ENCODE measurements at places on chromosomes 2 and 18.

DNA sequence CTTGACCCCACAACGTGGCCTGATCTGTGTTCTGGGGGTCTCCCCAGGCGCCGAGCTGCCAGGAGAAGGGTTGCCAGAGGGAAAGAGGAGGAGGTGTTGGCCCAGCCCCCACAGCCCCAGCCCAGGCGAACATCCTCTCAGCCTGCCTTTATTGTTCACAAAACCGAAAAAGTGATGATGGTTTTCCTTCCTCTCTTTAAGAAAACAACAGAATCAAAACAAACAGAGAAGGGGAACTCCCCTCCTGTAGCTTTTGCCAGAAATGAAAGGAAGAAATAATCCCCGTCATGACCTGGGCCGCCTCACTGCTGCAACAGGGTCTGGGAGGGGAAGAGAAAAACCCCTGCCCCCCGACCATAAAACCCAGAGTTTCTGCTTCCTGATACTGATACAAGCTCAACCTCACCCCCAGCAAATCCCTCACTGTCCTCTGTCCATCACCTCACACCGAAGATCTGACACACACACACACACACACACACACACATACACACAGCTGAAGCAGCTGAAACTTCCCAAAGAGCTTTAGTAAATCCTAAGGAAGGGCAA, 52.0 kb downstream of the ZFP36L2 start:
- DNase-seq: no peak
- no peak overlapping the region for H3K4me3 ChIP-seq
- H3K27ac ChIP-seq: no peak overlapping the region
- H3K36me3 ChIP-seq: no peaks in the 10 kb centered on the region

DNA sequence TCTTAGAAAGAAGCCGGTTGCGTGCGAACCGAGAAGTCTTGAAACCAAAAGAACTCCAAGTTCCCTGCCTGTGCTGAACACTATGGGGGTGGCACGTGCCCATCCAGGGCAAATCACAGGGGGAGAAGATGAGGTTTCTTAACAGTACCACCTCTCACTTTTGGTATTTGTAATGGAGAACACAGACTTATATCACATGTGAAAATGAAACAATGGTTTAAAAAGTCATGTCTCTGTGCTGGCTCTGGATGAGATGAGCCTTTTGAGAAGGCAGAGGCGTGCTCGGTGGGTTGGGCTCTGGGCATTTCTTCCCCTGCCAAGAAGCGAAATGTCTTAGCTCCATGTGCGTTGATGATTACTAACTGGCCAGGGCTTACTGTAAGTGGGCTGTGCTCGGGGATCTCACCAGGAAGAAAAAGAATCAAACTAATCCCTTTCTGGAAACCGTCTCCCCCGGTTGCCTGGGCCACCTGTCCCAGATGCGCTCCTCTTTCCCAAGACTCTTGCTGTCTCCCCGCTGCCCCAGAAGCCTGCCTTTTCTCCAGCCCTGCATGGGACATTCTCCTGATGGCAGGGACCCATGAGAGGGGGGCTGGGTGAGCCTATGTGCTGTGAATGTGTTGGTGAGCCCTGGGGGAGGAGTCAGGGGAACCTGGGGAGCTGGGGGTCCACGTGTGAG, 252.9 kb downstream of the PRKCE start:
- H3K27ac ChIP-seq: no peak overlapping the region
- H3K27me3 ChIP-seq: no peaks in the 10 kb centered on the region
- no peak for DNase-seq
- no peaks in the 10 kb centered on the region for H3K36me3 ChIP-seq

DNA sequence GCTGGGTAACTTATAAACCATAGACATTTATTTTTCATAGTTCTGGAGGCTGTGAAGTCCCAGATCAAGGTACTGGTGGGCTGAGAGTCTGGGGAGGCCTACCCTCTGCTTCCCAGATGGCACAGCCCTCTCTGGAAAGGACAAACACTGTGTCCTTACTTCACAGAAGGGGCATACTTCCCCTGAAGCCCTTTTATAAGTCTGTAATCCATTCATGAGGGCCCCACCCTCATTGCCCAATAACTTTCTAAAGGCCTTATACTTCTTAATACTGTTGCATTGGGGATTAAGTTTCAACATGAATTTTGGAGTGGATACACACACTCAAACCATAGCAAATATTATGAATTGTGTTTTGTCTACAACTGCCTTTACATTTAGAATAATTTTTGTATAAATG, 36.0 kb downstream of the ATIC start:
- H3K4me3 ChIP-seq: no peak overlapping the region
- H3K27me3 ChIP-seq: no peaks in the 10 kb centered on the region
- no peaks in the 10 kb centered on the region for H3K4me1 ChIP-seq
- no peak overlapping the region for H3K27ac ChIP-seq
- peaks cover 9% of the 10 kb centered on the region for H3K36me3 ChIP-seq
- DNase-seq: no peak

GRCh38 chr18:44826418-44827259, 146.0 kb downstream of the SETBP1 start:
- H3K27ac ChIP-seq: no peak overlapping the region
- H3K4me1 ChIP-seq: peaks cover 2% of the 10 kb centered on the region
- peak; percentile 62 for DNase-seq
- no peak overlapping the region for H3K4me3 ChIP-seq
- H3K27me3 ChIP-seq: no peaks in the 10 kb centered on the region

GRCh38 chr2:127705391-127706065, 4.2 kb downstream of the SFT2D3 start:
- no peak overlapping the region for H3K4me3 ChIP-seq
- H3K27me3 ChIP-seq: no peaks in the 10 kb centered on the region
- no peak for DNase-seq
- no peaks in the 10 kb centered on the region for H3K4me1 ChIP-seq

- no peak overlapping the region for H3K27ac ChIP-seq
- no peak for DNase-seq
- H3K27me3 ChIP-seq: peaks cover 19% of the 10 kb centered on the region
- no peaks in the 10 kb centered on the region for H3K4me1 ChIP-seq
- H3K36me3 ChIP-seq: no peaks in the 10 kb centered on the region
Measured at GRCh38 chr18:59691996-59692395, 5.2 kb downstream of the CCBE1 start.

- H3K36me3 ChIP-seq: no peaks in the 10 kb centered on the region
- no peak overlapping the region for H3K27ac ChIP-seq
- no peaks in the 10 kb centered on the region for H3K27me3 ChIP-seq
- no peaks in the 10 kb centered on the region for H3K4me1 ChIP-seq
Measured at GRCh38 chr2:169928463-169928864, 101.2 kb downstream of the UBR3 start.

DNA sequence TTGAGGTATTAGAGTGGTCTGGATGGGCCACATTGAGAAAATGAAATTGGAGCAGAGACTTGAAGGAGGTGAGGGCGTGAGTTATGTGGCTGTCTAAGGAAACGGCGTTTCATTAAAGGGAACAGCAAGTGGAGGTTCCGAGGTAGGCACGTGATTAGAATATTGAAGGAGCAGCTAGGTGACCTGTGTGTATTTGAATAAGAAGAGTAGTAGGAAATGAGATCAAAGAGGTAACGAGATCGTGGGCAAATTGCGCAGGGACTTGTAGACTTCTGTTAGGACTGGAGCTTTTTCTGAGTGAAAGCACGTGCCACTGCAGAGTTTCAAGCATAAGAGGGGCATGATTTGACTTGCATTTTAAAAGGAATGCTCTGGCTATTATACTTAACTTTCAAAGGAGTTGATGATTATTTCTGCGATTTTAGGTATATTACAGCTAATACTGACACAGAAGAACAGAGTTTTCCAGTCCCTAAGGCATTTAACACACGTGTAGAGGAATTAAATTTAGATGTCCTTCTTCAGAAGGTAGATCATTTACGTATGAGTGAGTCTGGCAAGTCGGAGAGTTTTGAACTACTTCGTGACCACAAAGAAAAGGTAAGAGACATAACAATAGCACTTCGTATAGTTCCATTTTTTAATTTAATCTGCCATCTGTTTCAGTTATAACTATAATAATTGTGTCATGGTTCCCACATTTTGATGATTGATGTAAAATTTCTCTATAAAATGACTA, 48.7 kb downstream of the RMDN2 start:
- no peaks in the 10 kb centered on the region for H3K27me3 ChIP-seq
- H3K27ac ChIP-seq: no peak overlapping the region
- H3K4me3 ChIP-seq: no peak overlapping the region
- DNase-seq: no peak
- no peaks in the 10 kb centered on the region for H3K36me3 ChIP-seq

DNA sequence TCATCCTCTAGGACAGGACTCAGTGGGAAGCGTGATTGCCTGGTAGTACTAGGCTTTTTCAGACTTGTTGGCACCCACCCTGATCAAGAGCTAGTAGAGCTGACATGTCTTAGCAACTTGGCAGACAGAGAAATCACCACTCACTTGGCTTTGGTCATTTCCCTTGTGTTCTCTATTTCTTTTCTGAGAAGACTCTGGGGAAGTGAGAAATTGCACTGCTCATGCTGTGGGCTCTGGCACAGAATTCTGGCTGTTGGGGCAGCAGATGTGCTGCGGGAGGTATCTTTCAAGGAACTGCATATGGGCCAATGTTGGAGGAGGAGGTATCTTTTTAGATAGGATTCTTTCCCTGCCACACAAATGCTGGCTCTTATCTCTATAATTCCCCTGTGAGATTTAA, 529.1 kb upstream of the MEX3C start:
- no peaks in the 10 kb centered on the region for H3K36me3 ChIP-seq
- no peaks in the 10 kb centered on the region for H3K27me3 ChIP-seq
- H3K4me1 ChIP-seq: no peaks in the 10 kb centered on the region
- DNase-seq: peak; percentile 6

DNA sequence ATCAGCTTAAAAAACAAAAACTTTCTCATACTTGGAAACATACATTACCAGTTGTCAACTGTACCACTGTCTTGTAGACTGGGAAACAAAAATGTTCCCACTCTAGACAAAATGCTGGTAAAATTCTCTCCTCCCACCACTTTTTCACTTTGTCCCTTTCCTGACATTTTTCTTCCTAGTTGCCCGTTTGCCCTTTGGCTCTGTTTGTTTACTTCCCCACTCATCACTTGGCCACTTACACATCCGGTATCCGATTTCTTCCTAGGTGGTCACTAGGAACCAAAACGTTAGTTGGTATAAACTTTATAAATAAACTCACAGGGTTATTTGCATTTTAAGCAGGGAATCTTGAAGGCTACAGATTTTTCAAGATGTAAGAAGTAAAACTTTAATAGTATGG, 84.9 kb downstream of the METTL4 start:
- H3K4me1 ChIP-seq: no peaks in the 10 kb centered on the region
- no peaks in the 10 kb centered on the region for H3K36me3 ChIP-seq
- no peak overlapping the region for H3K4me3 ChIP-seq
- no peaks in the 10 kb centered on the region for H3K27me3 ChIP-seq
- DNase-seq: no peak
- H3K27ac ChIP-seq: no peak overlapping the region

- no peak overlapping the region for H3K4me3 ChIP-seq
- H3K27ac ChIP-seq: no peak overlapping the region
- H3K36me3 ChIP-seq: no peaks in the 10 kb centered on the region
- no peaks in the 10 kb centered on the region for H3K27me3 ChIP-seq
Measured at GRCh38 chr2:188588235-188588634, 296.6 kb downstream of the GULP1 start.

- DNase-seq: no peak
- H3K36me3 ChIP-seq: no peaks in the 10 kb centered on the region
- H3K27me3 ChIP-seq: no peaks in the 10 kb centered on the region
- no peak overlapping the region for H3K27ac ChIP-seq
Measured at GRCh38 chr18:76986406-76986805, 146.2 kb downstream of the MBP start.

GRCh38 chr18:64956465-64956864, 794.3 kb upstream of the CDH7 start:
- no peak overlapping the region for H3K27ac ChIP-seq
- no peaks in the 10 kb centered on the region for H3K4me1 ChIP-seq
- no peak for DNase-seq
- no peaks in the 10 kb centered on the region for H3K27me3 ChIP-seq

- no peak overlapping the region for H3K27ac ChIP-seq
- H3K4me3 ChIP-seq: no peak overlapping the region
- no peak for DNase-seq
- no peaks in the 10 kb centered on the region for H3K4me1 ChIP-seq
- H3K27me3 ChIP-seq: no peaks in the 10 kb centered on the region
Measured at GRCh38 chr2:75356865-75357264, 157.5 kb upstream of the TACR1 start.

- no peaks in the 10 kb centered on the region for H3K4me1 ChIP-seq
- no peaks in the 10 kb centered on the region for H3K36me3 ChIP-seq
- H3K27me3 ChIP-seq: no peaks in the 10 kb centered on the region
Measured at GRCh38 chr2:138853761-138854160, 73.6 kb upstream of the NXPH2 start.

- H3K27ac ChIP-seq: no peak overlapping the region
- peaks cover 2% of the 10 kb centered on the region for H3K4me1 ChIP-seq
- no peak for DNase-seq
- no peaks in the 10 kb centered on the region for H3K36me3 ChIP-seq
Measured at GRCh38 chr18:48728204-48728833, 189.5 kb downstream of the CTIF start.

GRCh38 chr2:56232912-56233311, 49.1 kb downstream of the CCDC85A start:
- no peaks in the 10 kb centered on the region for H3K36me3 ChIP-seq
- DNase-seq: no peak
- H3K27me3 ChIP-seq: no peaks in the 10 kb centered on the region
- H3K27ac ChIP-seq: no peak overlapping the region
- no peaks in the 10 kb centered on the region for H3K4me1 ChIP-seq

Measured in mesendoderm (in vitro differentiated cells).